ENCODE measurements at places on chromosomes 3 and 15.

- no peak for DNase-seq
Observed at GRCh38 chr15:66599536-66600239, 33.9 kb upstream of the LCTL start.

- DNase-seq: no peak
Observed at GRCh38 chr3:169722724-169723123, 42.1 kb downstream of the TERC start.

GRCh38 chr3:126732281-126733060 is 28.4 kb downstream of the CHCHD6 start:
- DNase-seq: no peak

DNA sequence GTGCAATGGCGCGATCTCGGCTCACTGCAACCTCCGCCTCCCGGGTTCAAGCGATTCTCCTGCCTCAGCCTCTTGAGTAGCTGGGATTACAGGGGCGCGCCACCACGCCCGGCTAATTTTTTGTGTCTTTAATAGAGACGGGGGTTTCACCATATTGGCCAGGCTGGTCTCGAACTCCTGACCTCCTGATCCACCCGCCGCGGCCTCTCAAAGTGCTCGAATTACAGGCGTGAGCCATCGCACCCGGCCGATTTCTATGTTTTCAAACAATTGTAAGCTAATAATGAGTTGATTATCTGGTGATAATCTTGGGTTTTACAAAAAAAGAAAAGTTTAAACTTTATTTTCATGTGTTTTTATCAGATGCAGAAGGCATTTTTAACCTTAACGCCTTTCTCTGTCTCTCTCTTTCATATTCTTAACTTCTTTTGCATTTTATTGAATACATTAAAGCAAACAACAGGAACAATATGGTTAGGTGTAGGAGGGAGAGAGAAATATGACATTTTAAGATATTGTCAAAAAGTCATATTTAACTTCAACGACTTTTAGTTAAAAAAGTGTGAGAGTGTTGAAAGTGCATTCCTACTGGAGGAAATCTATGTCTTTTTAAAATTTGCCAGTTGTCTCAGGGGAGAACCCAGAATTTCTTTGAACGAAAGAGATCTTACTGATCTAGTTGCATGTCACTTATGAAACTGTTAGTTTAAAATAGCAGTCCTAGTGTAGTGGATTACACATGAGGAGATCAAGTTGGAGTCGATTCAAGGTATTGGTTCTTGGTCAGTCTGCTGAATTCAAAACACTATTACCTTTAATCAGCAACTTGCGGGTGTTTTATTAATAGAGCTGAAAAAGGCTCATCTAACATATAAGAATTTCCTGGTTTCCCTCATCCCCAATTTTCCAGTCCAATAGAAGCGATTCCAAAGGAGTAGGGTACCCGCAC is 3.4 kb upstream of the MEIS2 start:
- no peak for DNase-seq

DNA sequence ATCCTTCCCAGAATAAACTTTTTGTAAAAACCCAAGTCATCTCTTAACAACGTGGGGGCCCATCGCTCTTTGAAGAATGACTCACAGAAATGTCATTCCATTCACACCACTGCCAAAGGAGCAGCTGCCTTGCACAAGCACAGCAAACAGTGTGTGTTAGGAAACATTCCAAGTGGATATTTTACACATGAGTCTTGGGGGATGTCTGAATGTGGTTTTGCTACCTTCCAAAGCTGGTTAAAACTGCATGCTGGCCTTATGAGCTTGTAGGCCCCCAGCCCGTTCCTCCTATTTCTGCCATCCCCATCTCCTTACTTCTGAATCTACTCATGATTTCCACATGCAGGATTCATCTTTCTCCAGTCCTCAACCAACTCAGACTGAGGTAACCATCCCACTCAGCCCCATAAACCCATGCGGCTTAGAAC is 130.8 kb downstream of the CPNE4 start:
- no peak for DNase-seq

- peak; percentile 4 for DNase-seq
Observed at GRCh38 chr15:41291065-41291631, 41.2 kb downstream of the OIP5 start.

GRCh38 chr3:178275793-178276192 is 260.4 kb upstream of the KCNMB2 start:
- no peak for DNase-seq

Data from GDM1 (cell line).